ENCODE measurements at places on chromosomes 3 and 15. TPM values are rescaled to one million over a fixed set of nuclear protein-coding genes. Genes with fewer than 3 reads are reported as not detected.

DNA sequence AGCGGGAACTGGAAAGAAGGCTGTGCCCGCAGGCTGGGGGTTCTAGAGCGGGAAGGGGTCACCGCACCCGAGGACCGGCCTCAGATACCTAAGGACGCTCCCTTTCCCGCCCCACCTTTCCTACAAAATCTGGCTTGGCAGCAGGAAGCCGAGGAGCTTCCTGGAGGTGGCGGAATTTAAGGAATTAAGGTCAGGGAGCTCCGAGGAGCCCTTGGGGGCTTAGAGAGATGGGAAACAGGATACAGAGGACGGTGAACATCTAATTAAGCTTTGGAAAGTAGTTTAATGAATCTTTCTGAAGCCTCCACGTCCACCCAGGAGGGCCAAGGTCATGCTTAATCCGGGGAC lies 507 bp upstream of the AP3B2 start:
- DNase-seq, result no peak

GRCh38 chr3:126573492-126574117 lies 14.9 kb upstream of the C3orf22 start:
- DNase-seq, result no peak

DNA sequence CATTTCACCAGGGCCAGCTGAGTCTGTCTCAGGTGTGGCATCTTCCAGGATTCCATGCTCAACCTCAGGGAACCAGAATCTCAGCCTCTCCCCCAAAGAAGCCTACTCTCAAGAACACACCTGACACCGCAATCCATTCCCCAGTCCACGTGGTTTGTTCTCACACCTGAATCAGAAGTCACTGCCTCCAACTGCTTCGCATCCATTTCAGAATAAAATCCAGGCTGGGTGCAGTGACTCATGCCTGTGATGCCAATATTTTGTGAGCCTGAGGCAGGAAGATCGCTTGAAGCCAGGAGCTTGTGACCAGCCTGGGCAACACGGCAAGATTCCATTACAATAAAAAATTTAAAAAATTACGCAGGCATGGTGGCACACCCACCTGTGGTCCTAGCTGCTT lies 212.2 kb downstream of the FOXP1 start:
- no peak for DNase-seq

DNA sequence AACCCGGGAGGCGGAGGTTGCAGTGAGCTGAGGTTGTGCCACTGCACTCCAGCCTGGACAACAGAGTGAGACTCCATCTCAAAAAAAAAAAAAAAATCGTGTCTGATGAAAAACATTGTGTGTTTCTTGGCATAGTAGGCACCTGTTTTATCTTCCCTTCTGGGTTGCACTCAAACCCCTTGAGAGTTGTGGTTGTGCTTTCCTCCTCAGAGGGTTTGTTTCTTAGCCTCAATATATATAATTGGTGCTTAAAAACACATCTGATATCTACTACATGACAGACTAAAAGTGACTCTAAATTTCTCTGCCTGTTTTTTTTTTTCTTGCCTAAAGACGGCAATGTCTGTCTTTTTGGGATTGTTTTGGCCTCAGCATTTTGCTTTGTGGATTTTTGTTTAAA lies 7.6 kb downstream of the NR1D2 start:
- no peak for DNase-seq

DNA sequence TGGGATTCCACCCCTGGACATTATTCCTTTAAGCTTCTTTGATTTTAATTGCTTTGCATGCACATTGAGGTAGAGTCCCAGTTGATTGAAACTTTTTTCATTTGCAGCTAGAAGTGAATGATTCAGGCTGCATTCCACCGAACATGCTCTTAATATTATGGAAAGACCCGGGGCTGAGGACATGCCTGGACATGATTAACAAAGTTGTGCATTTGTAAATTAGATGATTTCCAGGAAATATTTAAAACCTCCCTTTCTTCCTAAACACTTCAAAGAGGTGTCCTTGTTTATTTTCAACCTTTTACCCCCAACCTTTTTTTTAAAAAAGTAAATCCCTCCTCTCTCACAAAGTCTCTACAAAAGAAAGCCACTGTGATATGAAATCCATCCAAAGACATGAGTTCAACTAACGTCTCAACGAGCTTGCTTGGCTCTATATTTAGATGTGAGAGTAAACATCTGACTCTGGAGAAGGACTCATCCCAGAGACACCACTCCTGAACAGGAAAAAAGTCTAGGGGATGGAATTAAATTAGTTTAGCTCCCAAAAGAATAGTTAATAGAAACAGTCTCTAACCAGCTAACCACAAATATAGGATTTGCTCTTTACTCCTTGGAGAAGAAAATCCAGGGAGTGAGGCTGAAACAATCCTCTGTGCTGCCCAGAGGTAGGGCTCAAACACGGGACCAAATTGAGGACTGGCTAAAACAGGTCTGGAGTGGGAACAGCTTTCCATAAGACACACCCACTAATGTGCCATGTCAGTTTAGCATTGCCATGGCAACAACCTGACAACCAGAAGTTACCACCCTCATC lies 83.1 kb downstream of the XXYLT1 start:
- no peak for DNase-seq

GRCh38 chr3:8095724-8096123 lies 405.9 kb upstream of the LMCD1 start:
- DNase-seq, result no peak

- no peak for DNase-seq
Measured at GRCh38 chr3:66486646-66487045, 14.2 kb downstream of the LRIG1 start.

DNA sequence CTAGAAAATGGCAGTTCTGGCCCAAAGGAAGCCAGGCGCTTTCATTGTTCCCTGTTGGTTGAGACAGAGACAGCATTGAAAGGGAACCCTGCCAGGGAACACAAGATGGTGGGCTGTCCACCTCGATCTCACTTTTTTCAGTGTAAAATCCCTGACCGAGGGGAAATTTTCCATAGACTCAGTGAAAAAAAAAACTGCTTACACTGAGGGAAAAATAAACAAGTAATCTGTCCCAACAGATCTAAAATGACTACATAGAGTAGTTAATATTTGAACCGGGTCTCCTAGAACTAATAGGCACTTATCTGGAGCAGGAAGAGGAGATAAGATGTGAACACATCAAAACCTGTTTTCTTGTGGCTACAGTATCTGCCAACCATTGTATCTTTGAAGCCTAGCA lies 763.4 kb upstream of the GOLIM4 start:
- DNase-seq, result no peak

DNA sequence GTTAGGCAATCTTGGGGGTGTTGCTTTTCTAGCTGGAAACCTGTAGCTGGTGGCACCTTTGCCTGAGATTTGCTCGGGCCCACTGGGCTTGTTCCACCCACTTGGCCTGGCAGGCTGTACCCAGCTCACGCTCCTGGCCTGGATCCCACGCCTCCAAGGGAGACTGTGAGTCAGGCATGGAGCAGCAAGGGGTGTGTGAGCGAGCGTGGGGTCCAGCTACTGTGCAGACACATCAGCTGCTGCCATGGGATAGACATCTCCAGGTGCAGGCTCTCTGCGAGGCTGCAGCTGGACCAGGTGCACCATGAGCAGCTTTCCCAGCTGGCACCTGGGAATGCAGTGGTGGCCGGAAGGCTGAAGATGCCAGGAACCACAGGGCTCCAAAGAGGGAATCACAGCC lies 36.0 kb downstream of the NR1D2 start:
- no peak for DNase-seq

- DNase-seq, result peak; percentile 11
Measured at GRCh38 chr3:11589706-11590105, 54.0 kb downstream of the VGLL4 start.

DNA sequence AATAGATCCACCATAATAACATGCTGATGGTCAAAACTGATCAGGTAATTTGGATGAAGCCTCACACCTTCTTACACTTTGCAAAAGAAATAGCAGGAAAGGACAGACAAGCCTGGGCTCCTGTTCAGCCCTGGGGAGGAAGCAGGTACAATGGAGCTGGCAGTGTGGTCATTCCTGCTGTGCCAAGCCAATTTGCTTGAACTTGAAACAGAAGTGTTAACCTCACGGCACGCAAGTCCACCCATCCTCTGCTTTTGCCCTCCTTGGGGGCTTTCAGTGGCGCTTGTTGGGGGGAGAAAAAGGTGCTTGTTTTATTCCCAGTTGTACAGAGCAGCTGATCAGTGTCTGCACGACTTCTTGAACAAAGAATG lies 36.8 kb upstream of the RFTN1 start:
- DNase-seq, result no peak

GRCh38 chr15:81394603-81395002 lies 20.6 kb upstream of the TMC3 start:
- DNase-seq, result no peak

- DNase-seq, result no peak
Measured at GRCh38 chr15:85879334-85880163, 84.8 kb upstream of the KLHL25 start.

GPR171 gene
- total RNA-seq, result 31.2 TPM

THAP10 gene
- 0.19 TPM for total RNA-seq

ADPRH gene
- total RNA-seq, result 5.1 TPM

POLG gene
- total RNA-seq, result 83.7 TPM

LYZL4 gene
- not detected for total RNA-seq

KPNA1 gene
- total RNA-seq, result 40.3 TPM

Data from activated naive CD4-positive, alpha-beta T cell treated with anti-CD3 and anti-CD28 coated beads, Interleukin-2, amount 50 U/mL, for 72 hours (primary cell).